Right renal cortex interstitium (tissue), 3 donors: ENCODE measurements at places on chromosomes 2 and 18.
A peak's percentile ranks its signal among the peaks of the same experiment; 100 is the strongest.

- no peak for DNase-seq
Measured at GRCh38 chr2:240519396-240520129, 38.2 kb downstream of the ANKMY1 start.

GRCh38 chr2:169358016-169358415, 4.3 kb downstream of the LRP2 start:
- no peak for DNase-seq

DNA sequence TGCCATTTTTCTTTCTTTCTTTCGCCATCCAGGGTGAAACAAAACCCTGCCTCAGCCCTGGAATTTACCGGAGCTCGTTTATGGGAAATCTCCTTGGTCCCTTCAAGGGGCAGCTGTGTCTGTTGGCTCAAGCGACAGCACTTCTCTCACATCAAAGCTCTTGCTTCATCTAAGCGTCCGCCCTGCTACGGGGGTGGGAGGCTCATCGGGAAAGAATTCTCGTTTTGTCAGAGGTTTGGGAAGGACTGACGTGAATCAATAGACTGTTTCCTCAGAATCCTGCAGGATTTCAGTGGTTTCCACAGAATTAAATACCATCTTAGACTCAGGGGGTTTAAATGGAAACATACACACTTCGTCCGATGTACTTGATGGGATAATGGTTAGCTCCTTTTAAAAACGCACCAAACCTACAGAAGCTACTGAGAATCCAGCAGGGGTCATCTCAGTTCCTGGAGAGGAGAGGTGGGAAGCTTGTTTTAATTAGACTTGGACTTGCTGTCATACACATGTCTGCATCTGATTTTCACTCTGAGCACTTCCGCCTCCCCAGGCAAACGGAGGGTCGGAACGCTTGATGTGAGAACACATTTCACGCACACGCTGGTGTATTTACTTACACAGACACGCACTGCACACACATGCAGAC, 91.6 kb downstream of the ASB1 start:
- no peak for DNase-seq

GRCh38 chr18:24770311-24771024, 310.0 kb downstream of the HRH4 start:
- no peak for DNase-seq

GRCh38 chr2:194742706-194743105, 914.3 kb upstream of the SLC39A10 start:
- DNase-seq, result no peak

DNA sequence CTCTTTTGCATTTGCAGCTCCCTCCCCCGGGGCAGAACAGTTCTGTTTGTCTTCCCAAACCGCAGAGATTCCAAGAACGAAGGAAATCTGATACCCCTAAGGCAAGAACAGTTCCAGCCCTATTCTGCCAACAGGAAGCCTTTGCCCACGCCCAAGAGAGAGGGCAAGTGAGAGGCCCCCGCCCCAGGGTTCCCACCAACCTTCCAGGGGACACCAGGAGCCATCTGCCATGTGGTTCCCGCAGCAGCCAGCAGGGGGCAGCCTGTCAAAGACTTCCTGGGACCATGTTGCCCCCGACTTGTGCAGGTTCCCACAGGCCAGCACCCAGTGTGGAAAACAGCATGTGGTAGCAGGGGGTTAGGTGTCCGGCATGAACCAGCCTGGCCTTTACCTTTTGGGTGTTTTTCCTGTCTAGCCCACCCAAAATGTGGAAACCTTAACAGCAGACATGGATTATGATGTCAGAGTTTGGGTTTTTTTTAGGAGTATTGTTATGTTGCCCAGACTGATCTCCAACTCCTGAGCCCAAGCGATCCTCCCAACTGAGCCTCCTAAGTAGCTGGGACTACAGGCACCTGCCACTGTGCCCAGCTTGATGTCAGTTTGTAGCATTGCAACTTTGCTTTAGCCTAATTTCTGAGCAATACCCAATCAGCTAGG, 21.7 kb upstream of the EFHD1 start:
- no peak for DNase-seq

- no peak for DNase-seq
Measured at GRCh38 chr18:40673150-40673549, 1281.9 kb upstream of the PIK3C3 start.

DNA sequence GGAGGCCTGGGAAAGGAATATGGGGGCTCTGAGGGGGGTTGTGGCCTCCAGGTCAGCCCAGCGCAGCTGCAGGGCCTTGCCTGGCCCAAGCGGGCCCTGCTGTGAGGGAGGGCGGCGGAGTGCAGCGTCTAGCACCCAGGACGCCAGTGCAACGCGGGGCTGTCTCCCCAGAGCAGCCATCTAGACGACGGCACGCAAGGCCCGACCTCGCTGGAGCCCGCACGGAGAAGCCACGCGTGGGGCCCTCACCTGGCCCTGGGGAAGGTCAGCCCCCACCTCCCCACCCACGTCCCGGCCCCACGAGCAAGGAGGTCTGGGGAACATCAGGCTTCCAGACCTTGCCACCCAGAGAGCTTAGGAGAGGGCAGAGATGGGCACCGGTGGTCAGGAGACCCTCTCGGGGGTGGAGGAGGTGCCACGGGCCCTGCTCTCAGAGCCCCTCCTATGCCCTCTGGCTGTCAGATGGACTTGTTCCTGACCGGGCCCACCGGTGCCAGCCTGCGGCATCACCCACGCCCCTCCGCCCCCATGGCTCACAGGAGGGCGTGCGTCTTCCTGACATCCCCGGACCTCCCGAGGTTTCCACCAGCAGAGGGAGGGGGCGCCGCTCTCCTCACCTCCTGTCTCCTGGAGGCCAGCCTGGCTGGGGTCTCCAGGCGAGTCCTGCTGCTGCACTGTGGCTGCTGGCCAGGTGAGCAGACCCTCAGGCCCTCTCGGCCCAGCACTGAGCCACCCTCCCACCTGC, 17.0 kb downstream of the GPR35 start:
- no peak for DNase-seq

- peak; percentile 36 for DNase-seq
Measured at GRCh38 chr2:76953733-76954347, 568.3 kb downstream of the LRRTM4 start.
